ENCODE measurements at places on chromosomes 5 and 9.
A peak's percentile ranks its signal among the peaks of the same experiment; 100 is the strongest.

- H3K4me1 ChIP-seq, result no peaks in the 10 kb centered on the region
- no peak overlapping the region for H3K4me3 ChIP-seq
- H3K27ac ChIP-seq, result no peak overlapping the region
- DNase-seq, result no peak
Observed at GRCh38 chr9:135816651-135816970, 90.7 kb downstream of the CAMSAP1 start.

DNA sequence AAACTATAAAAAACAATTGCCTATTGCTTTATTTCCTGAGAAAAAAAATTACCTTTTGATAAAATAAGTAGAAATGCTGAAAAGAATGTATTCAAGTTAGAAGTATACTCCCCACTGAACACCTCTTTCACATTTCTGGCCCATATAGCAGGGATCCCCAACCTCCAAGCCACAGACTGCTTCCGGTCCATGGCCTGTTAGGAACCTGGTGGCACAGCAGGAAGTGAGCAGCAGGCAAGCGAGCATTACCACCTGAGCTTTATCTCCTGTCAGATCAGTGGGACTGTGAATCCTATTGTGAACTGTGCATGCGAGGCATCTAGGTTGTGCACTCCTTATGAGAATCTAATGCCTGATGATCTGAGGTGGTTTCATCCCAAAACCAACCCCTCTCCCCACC, 563.9 kb downstream of the RAB3C start:
- H3K4me1 ChIP-seq, result no peaks in the 10 kb centered on the region
- no peak for DNase-seq
- no peaks in the 10 kb centered on the region for H3K27me3 ChIP-seq

GRCh38 chr5:89932771-89933181, 476.8 kb downstream of the CETN3 start:
- H3K27me3 ChIP-seq, result no peaks in the 10 kb centered on the region
- no peak overlapping the region for H3K27ac ChIP-seq
- DNase-seq, result no peak
- H3K4me3 ChIP-seq, result no peak overlapping the region

DNA sequence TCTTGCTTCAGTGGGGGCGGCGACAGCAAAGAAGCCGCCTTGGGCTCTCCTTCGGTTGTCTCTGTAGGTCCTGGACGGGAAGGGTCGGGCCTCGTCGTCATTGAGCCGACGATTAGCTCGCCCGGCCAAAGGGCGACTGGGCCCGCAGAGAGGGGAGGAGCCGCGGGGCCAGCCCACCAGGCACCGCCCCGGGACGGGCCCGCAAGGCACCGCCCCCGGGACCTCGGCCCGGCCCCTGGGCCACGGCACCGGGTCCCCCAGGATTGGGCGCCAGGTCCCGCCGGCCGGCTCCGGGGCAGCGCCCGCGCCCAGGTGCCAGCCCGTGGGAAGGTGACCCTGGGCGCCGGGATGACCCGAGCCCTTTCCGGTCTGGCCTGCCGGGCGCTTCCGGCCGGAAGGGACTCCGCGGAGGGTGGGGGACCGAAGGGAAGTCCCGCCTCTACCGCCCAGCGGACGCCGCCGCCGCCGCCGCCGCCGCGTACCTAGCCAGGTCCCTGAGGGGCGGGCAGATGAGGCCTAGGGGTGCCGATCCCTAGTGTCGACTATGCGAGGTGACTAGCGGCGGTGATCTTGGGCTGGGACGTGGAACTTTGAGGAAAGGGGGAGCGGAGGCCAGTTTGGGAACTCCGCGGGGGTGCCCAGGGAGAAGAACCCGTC, at the start of the genes GBA2 and RGP1:
Gene GBA2 (minus strand): TSS at position 371 of the 657 bp plus-strand sequence. CDS start 524 bp downstream, outside the sequence.
Gene RGP1 (plus strand): TSS at position 430 of the 657 bp plus-strand sequence. CDS start 469 bp downstream, outside the sequence.
- peak; percentile 77 for DNase-seq
- peaks cover 40% of the 10 kb centered on the region for H3K36me3 ChIP-seq
- peaks cover 2% of the 10 kb centered on the region for H3K4me1 ChIP-seq
- H3K4me3 ChIP-seq, result peak within 1 kb of the TSS; percentile 96

- DNase-seq, result no peak
- no peak overlapping the region for H3K27ac ChIP-seq
- H3K4me1 ChIP-seq, result no peaks in the 10 kb centered on the region
- H3K4me3 ChIP-seq, result no peak overlapping the region
Observed at GRCh38 chr5:116340799-116341198, 233.8 kb downstream of the SEMA6A start.

- no peak for DNase-seq
- no peaks in the 10 kb centered on the region for H3K27me3 ChIP-seq
- H3K4me3 ChIP-seq, result no peak overlapping the region
- no peaks in the 10 kb centered on the region for H3K36me3 ChIP-seq
- no peak overlapping the region for H3K27ac ChIP-seq
Observed at GRCh38 chr9:106773750-106774149, 89.2 kb upstream of the ZNF462 start.

GRCh38 chr5:80655231-80655774, 520 bp upstream of the DHFR start:
- peaks cover 17% of the 10 kb centered on the region for H3K36me3 ChIP-seq
- peak overlapping the region; percentile 48 for H3K4me3 ChIP-seq
- no peak for DNase-seq
- H3K27ac ChIP-seq, result peak overlapping the region; percentile 67

GRCh38 chr9:35051069-35051967, 21.1 kb downstream of the VCP start:
- peak overlapping the region; percentile 79 for H3K27ac ChIP-seq
- DNase-seq, result peak; percentile 32
- no peaks in the 10 kb centered on the region for H3K27me3 ChIP-seq
- peaks cover 4% of the 10 kb centered on the region for H3K4me1 ChIP-seq
- H3K4me3 ChIP-seq, result no peak overlapping the region

DNA sequence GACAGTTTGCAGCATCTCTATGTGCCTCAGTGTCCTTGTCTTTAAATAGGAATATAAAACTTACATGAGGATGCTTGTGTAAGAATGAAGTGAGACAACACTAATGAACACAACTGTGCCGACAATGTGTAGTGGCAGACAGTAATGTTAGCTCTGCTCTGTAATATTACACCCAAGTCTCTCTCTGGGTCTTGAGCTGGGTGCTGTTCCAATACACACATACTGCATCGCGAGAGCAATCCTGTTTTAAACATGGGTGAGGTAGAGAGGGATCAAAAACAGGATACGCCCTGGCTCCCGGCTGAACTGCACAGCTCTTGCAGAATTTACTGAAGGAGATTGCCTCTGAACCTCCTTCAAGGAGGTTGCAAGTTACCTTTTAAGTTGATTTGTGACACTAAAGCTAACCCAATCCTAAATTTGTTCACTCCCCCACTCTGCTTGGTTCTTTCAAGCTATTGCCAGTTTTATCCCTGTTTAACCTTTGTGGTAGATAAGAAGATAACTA, 155.2 kb upstream of the ISL1 start:
- DNase-seq, result no peak
- no peaks in the 10 kb centered on the region for H3K36me3 ChIP-seq
- no peak overlapping the region for H3K4me3 ChIP-seq
- no peak overlapping the region for H3K27ac ChIP-seq
- H3K27me3 ChIP-seq, result no peaks in the 10 kb centered on the region

DNA sequence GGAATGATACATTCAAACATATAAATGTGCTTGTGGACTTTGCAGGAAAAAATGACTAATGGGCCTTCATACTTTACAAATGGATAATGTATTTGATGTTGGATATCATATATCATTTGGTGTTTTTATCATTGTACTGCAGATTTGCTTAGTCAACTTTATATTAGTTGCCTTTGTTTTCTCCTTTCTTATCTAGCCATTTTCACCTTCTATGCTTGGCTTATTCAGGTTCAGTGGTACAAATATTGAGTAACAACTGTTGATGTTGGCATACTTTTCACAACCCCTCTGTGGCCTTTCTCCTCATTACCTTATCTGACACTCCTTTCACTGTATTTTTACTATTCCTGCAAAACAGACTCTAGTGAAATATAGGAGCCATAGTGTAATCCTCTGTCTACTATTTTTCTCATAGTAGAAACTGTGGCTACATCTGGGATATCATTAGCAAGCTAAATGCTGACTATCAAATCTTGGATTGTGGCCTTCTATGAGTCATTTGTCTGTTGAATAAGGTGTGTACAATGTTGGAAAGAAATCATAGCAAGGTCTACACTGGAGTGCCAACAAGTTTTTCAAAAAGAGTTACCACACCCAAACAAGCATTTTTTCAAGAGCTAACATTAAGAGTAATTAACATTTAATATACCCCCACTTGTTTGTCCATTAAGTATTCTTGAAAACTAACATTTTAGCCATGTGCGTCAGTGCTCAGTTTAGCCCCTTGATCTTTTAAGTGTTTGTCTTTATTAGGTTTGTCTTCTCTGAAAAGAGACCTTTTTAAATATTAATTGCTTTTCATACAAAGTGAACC, 330.1 kb downstream of the ADGRV1 start:
- no peak overlapping the region for H3K4me3 ChIP-seq
- no peak for DNase-seq
- no peaks in the 10 kb centered on the region for H3K27me3 ChIP-seq
- H3K4me1 ChIP-seq, result no peaks in the 10 kb centered on the region
- H3K36me3 ChIP-seq, result no peaks in the 10 kb centered on the region

DNA sequence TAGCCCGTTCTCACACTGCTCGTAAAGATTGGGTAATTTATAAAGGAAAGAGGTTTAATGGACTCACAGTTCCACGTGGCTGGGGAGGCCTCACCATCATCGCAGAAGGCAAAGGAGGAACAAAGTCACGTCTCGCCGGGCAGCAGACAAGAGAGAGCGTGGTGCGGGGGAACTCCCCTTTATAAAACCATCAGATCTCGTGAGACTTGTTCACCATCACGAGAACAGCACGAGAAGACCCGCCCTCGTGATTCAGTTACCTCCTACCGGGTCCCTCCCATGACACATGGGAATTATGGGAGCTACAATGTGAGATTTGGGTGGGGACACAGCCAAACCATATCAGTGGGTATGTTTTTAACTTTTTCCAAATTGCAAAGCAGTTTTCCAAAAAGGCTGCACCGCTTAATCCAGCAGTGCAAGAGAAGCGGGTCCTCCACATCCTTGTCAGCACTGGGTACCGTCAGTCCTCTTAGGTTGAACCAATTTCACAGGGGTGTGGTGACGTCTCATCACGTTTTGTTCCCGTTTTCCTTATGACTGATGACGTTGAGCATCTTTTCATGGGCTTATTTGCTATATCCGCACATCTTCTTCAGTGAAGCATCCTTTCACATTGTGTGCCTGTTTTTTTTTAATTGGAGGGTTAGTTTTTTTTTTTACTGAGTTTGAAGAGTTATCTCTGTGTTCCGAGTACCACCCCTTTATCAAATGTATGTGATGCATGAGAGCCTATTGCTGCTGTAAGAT, 8.0 kb upstream of the FCN2 start:
- H3K4me1 ChIP-seq, result no peaks in the 10 kb centered on the region
- H3K4me3 ChIP-seq, result no peak overlapping the region
- no peak for DNase-seq
- no peaks in the 10 kb centered on the region for H3K27me3 ChIP-seq

DNA sequence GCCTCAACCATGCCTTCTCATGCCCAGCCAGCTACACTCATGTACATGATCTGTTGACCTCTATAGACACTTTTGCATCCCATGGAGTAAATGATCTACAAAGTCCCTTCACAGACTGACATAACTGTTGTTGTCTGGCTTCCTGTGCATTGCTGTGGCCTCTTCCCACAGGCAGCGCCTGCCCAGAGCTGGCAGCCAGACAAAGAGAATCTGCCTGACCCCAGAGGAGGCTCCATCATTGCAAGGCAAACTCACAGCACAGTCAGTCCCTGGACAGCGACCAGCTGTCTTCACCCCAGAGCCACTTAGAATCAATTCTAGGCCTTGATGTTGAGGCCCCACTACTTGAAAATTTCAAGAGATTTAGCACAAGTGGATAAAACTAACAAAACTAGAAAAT, 65.5 kb downstream of the INSYN2B start:
- peaks cover 20% of the 10 kb centered on the region for H3K4me1 ChIP-seq
- peaks cover 3% of the 10 kb centered on the region for H3K27me3 ChIP-seq
- no peak overlapping the region for H3K4me3 ChIP-seq
- H3K27ac ChIP-seq, result no peak overlapping the region
- DNase-seq, result peak; percentile 91
- no peaks in the 10 kb centered on the region for H3K36me3 ChIP-seq

DNA sequence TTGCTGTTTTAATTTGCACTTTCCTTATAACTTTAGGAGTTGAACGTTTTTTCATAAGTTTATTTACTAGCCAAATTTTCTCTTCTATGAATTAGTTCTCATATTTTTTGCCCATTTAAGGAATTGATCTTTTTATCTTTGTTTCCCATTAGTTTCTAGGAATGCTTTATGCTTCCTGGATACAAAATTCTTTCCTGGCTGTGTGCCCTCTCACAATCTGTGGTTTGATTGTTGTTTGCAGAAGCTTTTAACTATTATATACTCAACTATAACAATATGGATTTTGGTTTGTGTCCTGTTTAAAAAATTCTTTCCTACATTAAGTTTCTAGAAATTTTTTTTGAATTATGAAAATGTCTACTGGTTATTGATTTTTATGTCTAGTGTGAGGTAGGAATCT, 206.3 kb downstream of the CSNK1G3 start:
- no peaks in the 10 kb centered on the region for H3K4me1 ChIP-seq
- H3K36me3 ChIP-seq, result no peaks in the 10 kb centered on the region

DNA sequence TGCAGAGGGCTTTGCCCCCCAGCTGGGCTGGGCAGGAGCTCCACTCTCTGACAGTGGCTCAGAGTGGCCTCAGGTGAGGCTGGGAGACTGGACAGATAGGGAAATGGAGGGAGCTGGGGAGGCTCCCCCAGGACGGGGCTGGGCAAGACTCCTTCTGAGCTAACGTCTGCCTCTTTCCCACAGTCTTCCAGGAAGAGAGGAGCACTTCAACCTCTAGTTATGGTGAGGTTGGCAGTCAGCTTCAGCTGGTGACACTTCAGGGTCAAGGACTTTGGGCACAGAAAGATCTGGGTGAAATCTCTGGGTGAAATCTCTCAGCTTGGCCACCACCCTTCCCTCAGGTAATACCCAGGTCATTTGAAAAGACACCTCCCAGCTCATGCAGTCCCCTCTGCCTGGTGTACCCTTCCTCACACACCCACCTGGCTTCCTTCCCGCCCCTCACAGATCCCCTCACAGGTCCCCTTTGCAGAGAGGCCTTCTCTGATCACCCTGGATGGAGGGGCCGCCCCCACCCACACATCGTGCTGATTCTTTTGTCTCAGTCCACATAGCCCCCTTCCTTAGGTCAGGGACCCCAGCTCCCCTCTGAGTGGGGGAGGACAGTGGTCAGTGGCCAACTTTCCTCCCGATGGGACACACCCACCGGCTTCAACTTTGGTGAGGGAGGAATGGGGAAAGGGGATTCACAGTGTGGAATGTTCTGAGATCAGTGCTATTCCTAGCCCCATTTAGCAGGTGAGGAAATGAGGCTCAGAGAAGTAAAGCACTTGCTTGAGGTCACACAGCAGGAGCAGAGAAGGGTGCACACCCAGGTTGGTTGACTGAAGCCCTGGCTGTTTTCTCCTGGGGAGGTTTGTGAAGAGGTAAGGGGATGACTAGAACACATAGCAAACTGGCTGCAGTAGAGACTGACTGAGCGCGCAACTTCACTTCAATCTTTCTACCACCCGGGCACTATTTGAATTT, 15.8 kb upstream of the NEURL1B start:
- no peaks in the 10 kb centered on the region for H3K4me1 ChIP-seq
- no peaks in the 10 kb centered on the region for H3K27me3 ChIP-seq
- H3K36me3 ChIP-seq, result no peaks in the 10 kb centered on the region
- H3K27ac ChIP-seq, result no peak overlapping the region
- no peak for DNase-seq

- peak overlapping the region; percentile 92 for H3K27ac ChIP-seq
- H3K36me3 ChIP-seq, result peaks cover 13% of the 10 kb centered on the region
- no peak for DNase-seq
- H3K4me1 ChIP-seq, result no peaks in the 10 kb centered on the region
Observed at GRCh38 chr9:130870491-130871381, 25.9 kb downstream of the QRFP start.

- no peak for DNase-seq
- no peaks in the 10 kb centered on the region for H3K36me3 ChIP-seq
- no peaks in the 10 kb centered on the region for H3K27me3 ChIP-seq
- no peak overlapping the region for H3K27ac ChIP-seq
- no peak overlapping the region for H3K4me3 ChIP-seq
Observed at GRCh38 chr9:90979138-90979551, 177.5 kb downstream of the SYK start.
